ENCODE measurements at places on chromosomes 7 and 10.

DNA sequence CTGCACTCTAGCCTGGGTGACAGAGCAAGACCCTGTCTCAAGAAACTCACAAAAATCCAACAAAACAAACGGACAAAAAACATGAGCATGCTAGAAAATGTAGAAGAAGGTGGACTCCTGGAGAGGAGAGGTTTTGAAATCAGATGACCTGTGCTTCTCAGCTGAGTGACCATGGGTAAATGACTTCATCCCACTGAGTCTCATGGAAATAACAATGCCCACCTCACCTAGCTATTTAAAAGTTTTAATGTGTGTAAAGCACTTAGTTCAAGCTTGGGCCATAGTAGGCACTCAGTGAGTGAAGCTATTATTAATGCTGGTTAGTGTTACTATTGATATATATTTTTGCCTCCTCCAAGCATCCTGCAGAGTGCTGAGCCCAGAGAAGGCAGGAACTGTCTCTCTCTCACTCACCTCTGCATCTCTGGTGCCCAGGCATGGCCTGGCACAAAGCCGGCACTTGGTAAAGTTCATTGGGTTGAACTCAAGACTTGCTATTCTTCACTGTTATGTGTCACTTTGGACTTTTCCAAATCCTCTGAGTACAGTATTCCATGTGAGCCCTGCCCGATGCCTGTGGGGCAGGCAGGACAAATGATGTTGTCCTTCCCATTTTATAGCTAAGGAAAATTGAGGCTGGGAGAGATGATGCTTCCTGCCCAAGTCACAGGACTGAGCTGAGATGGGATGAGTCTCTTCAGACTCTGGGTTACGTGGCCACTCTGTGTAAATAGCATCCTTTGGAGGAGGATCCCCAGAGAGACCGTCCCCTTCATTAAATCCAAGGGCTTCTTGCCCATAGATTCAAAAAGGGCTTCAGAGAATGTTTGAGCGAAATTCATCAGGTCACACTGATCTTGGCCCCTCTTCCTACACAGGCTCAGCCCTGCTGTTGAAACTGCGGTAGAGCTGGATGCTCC is 81.4 kb upstream of the EMX2 start:
- no peak for DNase-seq

- no peak for DNase-seq
These were observed 1.0 kb upstream of the LYZL2 start for GRCh38 chr10:30630571-30630970.

DNA sequence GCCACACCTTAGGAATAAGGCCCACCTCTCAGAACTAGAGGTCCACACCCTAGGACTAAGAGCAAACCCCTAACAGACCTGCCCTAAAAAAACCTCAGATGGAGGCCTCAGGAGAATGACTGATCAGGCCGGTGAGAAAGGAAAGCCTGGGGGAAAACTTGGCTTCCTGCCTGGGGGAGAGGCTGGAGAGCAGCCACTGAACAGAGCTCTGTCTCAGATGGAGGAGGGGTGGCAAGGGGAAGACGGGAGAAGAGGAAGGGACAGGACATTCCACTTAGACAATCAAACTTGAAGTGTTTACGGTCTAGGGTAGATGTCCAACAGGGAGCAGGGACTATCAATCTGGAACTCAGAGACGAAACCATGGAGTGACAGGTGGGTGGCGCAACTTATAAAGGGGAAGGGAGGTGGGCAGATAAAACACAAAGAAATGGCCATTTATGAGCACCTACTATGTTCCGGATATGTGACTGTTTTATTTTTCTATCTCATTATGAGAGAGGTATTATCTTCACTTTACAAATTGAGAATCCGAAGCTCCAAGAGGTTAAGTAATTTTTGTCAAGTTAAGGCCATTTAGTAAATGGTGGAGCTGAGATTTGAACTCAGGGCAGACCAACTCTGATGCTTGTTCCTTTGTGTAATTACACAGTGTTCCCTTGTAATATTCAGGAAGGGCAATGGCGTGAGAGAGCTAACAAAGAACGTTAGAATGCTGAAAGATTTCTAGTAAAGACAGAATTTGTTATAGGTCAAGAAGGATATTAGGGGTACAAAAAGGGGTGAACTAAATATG is 82.6 kb downstream of the DNMBP start:
- no peak for DNase-seq

DNA sequence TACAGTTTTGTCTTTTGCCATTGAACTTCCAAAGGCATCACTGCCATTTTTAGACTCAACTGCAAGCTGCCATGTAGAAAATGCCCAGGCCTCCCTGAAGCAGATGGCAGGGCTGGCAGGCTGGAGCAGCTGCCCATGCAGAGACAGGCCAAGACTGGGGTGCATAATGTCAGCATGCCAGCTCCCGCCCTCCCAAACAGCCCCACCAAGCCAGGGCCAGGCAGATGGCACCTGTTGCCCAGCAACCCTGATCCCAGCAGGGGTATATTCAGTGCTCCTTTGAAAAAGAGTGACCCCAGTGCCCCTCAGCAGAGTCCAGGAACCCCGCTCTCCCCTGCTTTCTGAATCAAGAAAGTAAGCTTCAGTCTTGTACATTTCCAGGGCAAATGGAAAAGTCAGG is 32.6 kb downstream of the VSTM4 start:
- DNase-seq: no peak

DNA sequence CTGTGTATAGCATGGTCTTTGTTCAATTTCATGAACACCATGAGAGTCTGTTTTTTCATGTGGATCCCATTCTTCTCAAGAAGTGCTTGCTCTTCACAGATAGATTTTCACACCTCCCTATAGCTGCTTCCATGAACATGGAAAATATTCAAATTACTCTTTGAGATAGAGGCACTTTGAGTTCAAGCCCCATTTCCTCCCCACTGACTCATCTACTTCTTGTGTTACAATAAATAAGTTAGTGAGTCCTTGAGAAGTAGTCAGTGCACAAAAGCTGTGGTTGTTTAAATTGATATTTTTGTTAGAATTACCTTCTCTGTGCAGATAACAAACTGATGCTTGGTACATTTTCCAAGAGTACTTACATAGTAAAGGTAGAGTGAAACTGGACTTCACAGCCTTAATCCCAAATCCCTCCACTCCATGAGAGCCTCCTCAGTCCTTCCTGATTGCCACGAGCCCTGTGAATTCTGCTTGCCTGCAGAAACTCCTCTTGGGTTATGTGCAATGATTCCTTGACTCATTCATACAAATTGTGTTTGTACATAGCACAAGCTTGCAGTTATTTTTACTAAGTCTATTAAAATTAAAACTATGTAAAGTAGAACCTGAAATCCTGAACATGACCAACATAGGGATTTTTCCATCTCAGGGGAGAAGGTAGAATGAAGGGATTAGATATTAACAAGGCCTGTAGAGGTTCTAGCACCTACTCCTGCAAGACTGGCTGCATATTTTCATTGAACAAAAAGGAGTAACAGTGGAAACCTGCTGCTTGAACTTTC is 496.2 kb downstream of the TNS3 start:
- DNase-seq: no peak

DNA sequence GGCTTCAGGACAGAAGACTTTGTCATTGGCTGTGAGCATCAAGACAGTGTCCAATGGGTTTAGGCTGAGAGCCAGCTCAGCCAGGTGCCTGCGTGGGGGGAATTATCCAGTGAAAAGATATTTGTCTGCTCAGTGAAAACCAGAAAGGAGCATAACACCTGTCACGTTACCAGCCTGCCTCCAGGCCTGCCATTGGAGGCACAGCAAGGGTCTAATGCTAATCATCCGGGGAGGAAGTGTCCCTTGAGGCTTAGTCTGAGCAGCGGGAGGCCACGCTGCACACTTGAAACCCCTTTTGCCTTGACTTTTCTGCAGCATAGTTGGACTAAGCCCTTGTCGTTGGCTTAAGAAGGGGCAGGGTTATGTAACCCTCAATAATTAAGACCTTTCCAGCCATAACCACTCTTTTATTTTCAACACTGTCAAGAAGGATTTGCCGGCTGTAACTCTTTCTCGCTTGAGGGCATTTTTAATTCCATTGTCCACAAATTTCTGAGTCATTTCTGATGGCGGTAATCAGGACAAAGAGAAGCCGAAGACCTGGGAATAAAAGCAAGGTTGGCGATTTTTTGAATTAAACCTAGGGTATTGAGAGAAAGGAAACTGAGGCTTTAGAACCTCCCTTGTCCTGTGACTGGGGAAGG is 639.6 kb upstream of the FOXK1 start:
- DNase-seq: no peak

GRCh38 chr10:77507291-77507880 is 130.2 kb downstream of the KCNMA1 start:
- DNase-seq: no peak

GRCh38 chr10:33476757-33477273 is 142.3 kb upstream of the NRP1 start:
- no peak for DNase-seq

- DNase-seq: no peak
These were observed 177.2 kb upstream of the RHEB start for GRCh38 chr7:151696721-151697514.

GRCh38 chr7:121572615-121573014 is 176.5 kb upstream of the FAM3C start:
- DNase-seq: no peak

- DNase-seq: no peak
These were observed 1.5 kb downstream of the AQP1 start for GRCh38 chr7:30912986-30913811.

- no peak for DNase-seq
These were observed 384.4 kb upstream of the AUTS2 start for GRCh38 chr7:69213878-69214277.

- DNase-seq: no peak
These were observed 104.5 kb downstream of the PIP4K2A start for GRCh38 chr10:22609719-22610465.

DNA sequence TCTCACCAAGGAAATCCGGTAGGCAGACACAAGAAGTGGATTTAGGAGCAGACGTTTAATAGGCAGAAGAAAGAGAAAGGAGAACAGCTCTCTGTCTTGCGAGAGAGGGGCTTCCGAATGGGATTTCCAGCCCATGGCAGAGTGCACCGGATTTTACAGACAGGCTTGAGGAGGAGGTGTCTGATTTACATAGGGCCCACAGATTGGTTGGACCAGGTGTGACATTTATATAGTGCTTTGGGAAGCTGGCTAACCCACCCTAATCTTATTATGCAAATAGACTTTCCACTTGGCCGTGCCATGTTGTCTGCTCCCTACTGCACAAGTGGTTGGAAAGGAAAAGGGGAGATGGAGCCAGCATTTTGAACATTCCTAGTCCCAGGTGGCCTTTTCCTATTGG is 57.8 kb downstream of the ANKMY2 start:
- no peak for DNase-seq

DNA sequence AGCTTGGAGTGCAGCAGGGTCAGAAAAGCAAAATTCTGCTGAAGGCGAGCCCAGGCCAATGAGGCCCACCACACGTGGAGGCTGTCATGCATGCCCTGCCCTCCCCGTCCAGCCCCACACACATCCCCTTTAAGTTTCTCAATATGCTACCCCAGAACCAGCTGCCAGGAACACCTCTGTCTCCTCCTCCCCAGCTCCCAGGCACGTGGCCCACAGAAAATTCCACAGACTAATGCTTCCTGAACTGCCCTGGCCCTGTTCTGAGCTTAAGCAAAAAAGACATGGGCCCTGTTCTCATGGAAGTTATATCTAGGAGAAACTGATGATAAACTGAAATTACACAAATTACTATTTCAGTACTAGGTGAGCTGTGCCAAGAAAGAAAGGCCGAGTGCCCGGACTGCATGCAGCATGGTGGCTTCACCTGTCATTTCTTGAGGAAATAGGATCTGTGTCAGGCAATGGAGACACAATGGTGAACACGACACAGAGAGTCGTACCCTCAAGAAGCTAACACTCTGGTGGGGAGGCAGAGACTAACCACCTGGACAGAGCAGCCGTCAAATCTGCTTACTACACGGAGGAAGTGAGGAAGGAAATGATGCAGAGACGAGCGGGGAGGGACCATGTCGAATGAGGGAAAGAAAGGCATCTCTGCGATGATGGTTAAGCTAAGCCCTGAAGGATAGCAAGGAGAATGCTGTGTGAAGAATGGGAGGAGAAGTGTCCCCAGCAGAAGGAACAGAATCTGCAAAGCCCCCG is 44.5 kb downstream of the PODXL start:
- no peak for DNase-seq

GRCh38 chr7:145431834-145432233 is 596.0 kb upstream of the TPK1 start:
- no peak for DNase-seq

DNA sequence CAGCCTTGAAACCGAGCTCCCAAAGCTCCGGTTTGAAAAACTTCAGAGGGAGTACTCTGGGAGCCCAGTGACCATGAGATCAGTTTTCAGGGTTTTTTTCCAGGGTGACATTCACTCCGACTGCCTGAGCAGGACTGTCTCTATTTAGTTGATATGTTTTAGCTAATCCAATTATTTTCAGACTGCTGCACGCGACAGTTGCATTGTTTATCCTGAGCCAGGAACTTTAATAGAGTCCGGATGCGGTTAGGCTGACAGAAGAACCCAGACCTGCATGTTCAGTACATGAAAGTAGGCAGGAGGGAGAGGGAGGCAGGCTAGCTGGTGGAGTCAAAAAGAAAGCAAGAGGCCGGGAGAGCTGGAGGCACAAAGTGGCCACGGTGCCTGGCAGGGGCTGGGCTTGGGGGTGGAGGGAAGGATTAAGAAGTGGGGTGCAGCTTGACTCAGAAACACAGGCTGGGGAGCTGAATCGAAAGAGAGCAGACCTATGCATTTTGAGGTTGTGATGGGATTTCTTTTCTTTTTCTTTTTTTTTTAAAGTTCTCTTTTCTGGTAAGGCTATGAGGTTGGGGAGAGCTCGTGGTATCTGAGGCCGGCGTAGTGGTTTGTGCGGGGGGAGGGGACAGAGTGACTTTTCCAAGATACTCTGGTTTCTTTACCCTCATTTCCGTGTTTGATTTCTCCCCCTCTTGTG is 5.7 kb downstream of the GATA3 start:
- DNase-seq: no peak

- DNase-seq: no peak
These were observed 29.7 kb downstream of the RASGEF1A start for GRCh38 chr10:43237128-43237527.

DNA sequence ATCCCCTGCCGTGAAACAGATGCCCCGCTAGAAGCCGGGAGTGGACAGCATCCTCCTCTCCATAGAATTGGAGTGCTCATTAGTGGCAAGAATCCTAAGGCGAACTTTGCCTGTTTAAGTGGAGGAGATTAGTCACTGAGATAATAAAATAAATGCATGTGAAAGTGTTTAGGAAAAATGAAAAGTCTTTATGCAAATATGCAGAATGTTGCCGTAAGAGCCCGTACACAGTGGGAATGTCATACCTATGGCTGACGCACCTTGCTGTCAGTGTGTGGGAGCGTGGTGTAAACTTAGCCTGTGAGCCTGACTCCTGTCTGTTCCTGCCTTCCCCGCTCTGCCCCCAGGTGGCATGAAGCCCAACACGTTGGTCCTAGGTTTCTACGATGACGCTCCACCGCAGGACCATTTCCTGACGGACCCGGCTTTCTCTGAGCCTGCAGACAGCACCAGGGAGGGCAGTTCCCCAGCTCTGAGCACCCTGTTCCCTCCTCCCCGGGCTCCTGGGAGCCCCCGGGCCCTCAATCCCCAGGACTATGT is 1.7 kb upstream of the TRIP6 start:
- peak; percentile 20 for DNase-seq

DNA sequence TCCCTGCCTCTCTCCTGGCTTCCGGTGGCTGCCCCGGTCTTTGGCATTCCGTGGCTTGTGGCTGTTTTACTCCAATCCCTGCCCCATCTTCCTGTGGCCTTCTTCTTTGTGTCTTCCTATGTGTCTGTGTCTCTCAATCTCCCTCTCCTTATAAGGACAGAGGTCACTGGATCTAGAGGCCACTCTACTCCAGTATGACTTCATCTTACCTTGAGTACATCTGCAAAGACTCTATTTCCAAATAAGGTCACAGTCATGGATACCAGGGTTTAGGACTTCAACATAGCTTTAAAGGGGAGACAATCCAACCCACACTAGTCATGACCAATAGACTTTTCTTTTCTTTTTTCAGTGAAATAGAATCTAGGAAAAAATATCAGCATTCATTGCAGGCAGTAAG is 153.3 kb upstream of the INSYN2A start:
- no peak for DNase-seq

Measured in GF-D8 (cell line).